ENCODE measurements at places on chromosomes 13 and 19.

GRCh38 chr13:85509512-85509911 is 289.7 kb downstream of the SLITRK6 start:
- DNase-seq, result no peak

DNA sequence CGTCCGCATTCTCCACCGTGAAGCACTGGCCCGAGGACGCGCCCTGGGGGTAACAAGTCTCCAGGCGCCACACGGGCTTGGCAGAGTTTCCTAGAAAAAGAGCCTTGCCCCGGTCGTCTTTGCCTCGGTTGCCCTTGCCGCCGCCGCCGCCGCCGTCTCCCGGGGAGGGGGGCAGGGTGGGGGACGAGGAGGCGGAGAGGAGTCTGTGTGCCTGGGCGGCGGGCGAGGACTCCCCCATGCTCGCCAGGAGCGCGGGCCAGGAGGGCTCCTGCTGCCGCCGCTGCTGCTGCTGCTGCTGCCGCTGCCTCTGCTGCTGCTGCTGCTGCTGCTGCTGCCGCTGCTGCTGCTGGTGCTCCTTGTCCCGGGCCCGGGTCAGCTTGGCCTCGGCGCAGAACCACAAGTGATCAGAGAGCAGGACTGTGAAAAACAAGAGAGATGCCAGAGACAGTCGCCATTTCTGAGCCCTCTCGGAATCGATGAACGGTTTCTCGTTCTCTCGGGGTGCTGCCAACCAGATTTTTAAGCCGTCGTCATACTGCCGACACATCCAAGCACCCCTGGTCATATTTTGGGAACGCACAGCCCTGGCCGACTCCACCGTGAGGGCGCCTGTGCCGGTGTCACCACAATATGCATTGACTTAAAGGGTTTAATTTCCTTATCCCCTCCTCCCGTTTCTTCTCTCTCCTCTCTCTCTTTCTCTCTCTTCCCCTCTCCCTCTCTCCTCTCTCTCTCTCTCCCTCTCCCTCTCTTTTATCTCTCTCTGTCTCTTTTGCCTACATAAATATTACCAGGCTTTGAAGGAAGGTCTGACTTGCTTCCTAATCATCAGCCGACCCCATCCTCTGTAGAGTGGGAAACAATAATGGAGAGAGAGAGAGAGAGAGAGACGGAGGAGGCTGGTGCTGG is 349.1 kb downstream of the LIG4 start:
- no peak for DNase-seq

GRCh38 chr13:79604752-79605151 is 123.8 kb downstream of the NDFIP2 start:
- no peak for DNase-seq

DNA sequence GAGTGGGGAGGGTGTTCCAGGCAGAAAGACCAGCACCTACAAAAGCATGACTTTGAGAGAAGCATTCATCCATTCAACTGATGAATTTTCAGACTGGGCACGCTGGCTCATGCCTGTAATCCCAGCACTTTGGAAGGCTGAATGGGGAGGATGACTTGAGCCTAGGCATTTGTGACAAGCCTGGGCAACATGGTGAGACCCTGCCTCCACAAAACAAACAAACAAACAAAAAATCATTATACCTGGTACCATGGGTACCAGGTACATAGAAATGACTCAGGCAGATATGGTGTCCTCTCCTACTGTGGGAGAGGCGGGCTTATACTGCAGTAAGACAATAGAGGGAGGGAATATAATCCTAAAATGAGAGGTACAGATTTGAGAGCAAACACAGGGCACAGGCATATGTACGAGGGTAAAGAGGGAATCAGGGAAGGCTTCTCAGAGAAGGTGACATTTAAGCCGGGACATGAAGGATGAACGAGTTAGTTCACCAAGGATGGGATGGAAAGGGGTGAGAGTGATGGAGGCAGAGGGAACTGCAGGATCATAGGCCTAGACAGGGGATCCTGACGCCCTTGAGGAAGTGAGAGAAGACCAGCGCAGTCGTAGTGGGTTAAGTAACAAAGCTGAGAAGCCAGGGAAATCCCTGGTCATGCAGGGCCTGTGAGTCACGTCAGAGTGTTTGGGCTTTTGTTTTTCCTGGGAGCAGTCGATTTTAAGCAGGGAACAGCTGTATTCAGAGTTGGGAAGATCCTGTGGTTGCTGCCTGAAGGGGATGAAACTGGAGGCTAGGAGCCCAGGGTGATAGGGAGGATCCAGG is 2.9 kb downstream of the CYP2S1 start:
- no peak for DNase-seq

- DNase-seq, result no peak
These were observed 278.0 kb downstream of the DACH1 start for GRCh38 chr13:71589032-71589431.

DNA sequence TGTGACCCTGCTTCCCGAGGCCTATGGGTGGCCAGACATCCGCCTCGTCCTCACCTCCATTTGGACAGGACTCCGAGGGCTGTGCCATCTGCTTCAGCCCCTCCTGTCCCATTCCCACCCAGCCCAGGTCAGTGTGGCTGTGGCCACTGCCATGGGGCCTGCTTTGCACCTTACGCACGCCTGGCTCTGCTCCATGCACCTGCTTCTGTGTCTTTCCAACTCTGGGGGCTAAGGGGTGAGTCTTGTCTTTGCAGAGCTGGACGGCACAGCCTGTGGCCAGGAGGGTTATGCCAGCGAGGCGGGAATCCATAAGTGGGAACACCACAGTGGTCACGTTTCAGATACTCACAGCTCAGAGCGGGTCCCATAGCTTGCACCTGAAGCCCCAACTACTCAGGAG is 5.2 kb upstream of the ZNF554 start:
- DNase-seq, result no peak

DNA sequence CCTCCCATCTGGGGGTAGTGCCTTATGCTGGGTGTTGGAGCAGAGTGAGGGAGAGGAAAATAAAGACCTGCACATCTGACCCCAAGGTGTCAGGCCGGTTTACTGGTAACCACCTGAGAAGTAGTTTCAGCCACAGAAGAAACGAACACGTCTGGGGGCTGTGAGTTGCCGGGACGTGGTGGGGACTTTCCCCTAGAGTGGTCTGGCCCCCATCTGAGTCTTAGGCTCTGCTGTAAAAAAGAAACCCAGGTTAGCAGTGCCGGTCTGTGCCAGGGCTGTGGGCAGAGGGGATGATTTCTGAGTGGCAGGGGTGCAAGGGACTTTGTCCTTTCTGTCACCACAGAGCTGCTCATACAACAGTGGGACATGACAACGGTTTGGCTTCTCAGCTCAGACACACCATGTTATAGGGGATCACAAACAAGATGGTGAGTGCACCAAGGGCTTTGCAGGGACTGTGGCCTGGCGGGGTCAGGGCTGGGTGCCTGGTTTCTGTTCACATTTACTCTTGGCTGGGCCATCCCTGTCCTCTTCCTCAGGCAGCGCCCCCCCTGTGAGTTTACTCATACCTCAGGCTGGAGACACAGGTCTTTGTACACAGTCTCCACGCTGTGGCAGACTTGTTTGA is 9.0 kb downstream of the GCDH start:
- DNase-seq, result no peak

GRCh38 chr13:98054301-98054700 is 88.6 kb upstream of the FARP1 start:
- no peak for DNase-seq

DNA sequence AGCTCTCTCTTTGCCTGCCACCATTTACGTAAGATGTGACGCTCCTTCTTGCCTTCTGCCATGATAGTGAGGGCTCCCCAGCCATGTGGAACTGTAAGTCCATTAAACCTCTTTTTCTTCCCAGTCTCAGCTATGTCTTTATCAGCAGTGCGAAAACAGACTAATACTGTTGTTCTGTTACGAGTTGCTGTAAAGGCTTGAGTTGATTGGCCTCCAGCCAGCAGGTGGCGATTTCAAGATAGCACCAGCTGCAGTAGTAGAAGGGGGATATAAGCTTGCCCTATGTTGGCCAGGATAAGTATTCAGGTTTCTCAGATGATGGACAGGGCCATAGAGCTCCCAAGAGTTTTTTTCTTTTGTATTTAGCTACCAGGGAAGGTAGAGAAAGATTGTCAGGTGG is 385.5 kb downstream of the MZT1 start:
- no peak for DNase-seq

DNA sequence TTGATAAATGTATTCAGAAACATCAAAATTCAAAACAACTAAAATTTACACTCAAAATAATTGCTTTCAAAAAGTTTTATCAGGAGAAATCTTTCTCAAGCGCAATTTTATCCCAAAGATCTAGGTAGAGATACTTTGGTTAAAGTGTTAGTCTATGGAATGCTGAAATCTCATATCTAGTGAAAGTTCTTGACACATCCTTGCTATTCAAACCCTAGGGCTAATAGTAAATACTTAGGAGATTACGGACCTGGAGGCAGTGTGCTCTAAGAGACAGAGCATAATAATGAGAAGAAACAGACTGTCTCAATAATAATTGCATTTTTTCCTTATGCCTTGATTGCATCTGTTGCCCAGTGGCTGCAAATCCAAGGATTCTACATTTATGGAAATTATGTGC is 330.8 kb downstream of the DACH1 start:
- no peak for DNase-seq

DNA sequence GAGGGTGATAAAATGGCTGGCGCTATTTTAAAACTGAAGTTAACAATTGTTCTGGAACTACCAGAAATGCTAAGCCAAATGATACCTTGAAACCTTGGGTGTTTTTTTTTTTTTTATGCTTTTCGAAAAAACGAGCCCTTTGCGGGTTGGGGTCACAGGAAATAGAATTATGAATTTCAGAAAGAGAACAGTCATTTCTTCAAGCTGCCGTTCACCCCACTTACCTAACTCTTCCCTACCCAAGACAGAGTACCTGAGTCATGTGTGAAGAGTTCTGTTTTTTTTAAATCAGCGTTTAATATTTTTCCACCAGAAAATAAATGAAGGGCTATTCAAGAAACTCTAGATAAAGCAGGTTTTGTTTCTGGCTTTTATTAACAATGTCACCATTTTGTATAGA is 35.3 kb downstream of the KLF2 start:
- DNase-seq, result no peak

DNA sequence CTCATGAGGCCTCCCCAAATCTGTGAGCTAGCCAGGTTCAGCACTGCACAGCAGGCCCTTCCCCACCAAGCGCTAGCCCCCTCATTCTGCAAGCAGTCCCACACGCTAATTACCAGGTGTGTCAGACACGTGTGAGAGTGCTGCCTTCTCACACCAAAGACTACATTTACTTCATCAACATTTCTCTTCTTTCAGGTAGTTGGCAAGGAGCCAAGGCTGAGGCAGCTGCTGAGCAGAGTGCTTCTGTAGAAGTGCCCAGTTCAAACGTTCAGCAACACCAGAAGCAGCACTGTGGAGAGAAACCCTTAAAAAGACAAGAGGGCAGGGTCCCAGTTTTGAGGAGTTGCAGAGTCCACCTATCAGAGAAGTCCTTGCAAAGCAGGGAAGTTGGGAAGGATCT is 6.4 kb downstream of the ZNF773 start:
- DNase-seq, result no peak

- no peak for DNase-seq
These were observed 6.9 kb upstream of the AMER2 start for GRCh38 chr13:25179011-25179410.

DNA sequence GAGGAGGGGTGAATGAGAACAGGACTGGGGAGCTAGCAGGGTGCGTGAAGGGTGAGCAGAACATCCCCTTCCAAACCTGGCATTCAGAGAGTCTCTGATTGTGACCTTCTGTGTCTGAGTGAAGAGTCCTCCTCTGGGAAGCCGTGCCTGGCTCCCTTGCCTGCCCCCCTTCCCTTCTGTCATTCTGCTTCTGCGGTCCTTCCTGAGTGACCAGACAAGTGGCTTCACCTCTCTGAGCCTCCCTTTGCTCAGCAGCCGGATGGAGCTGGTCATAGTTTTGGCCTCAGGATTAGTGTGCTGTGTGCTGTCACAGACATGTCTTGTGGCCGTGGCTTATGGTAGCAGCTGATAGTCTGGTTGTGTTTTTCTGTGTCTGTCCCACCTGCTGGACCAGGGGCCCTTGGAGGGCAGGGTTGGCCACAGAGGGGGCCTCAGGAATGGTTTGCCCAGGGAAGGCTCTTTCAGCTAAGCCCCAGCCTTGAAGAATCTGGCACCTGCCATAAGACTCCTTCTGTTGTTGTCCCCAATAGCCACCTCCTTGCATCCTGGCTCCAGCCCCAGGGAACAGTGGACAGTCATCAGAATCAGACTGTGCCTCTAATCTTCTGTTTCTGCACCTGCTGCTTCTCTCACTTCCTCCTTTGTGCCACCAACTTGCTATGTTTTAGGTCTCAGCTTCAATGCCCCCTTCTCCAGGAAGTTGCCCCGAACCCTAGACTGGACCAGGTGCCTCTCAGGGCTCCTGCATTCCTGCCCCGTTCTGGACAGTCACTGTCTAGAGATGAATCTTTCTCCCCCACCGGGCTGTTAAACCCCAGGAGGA is 5.9 kb downstream of the CLPTM1 start:
- no peak for DNase-seq

- no peak for DNase-seq
These were observed 51.2 kb upstream of the ABCC4 start for GRCh38 chr13:95352486-95352885.

GRCh38 chr19:2055931-2056836 is 5.1 kb upstream of the MKNK2 start:
- peak; percentile 68 for DNase-seq

DNA sequence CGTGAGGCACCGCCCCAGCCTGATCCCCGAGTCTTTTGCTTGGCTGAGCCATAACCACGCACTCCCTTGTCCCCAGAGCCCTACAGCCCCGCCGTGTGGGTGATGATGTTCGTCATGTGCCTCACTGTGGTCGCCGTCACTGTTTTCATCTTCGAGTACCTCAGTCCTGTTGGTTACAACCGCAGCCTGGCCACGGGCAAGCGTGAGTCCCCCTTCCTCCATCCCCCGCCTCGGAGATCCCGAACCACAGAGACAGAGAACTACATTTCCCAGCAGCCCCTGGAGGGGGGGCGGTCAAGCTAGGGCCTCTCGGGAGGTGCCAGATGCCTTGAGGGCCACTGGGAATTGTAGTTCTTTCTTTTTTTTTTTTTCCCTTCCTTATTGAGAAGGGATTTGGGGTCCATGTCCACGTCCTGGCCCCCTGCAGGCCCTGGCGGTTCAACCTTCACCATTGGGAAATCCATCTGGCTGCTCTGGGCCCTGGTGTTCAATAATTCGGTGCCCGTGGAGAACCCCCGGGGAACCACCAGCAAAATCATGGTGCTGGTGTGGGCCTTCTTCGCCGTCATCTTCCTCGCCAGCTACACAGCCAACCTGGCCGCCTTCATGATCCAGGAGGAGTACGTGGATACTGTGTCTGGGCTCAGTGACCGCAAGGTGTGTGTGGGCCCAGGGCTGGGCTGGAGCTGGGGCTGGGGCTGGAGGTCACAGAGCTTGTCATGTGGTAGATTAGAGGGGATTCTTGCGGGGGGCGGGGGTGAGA is 25.9 kb downstream of the GRIN2D start:
- DNase-seq, result no peak
